Stimulated activated CD4-positive, alpha-beta T cell treated with anti-CD3 and anti-CD28 coated beads, Interleukin-15, amount 100 ng/mL, for 1 hour (primary cell): ENCODE measurements at places on chromosomes 12 and 14.

DNA sequence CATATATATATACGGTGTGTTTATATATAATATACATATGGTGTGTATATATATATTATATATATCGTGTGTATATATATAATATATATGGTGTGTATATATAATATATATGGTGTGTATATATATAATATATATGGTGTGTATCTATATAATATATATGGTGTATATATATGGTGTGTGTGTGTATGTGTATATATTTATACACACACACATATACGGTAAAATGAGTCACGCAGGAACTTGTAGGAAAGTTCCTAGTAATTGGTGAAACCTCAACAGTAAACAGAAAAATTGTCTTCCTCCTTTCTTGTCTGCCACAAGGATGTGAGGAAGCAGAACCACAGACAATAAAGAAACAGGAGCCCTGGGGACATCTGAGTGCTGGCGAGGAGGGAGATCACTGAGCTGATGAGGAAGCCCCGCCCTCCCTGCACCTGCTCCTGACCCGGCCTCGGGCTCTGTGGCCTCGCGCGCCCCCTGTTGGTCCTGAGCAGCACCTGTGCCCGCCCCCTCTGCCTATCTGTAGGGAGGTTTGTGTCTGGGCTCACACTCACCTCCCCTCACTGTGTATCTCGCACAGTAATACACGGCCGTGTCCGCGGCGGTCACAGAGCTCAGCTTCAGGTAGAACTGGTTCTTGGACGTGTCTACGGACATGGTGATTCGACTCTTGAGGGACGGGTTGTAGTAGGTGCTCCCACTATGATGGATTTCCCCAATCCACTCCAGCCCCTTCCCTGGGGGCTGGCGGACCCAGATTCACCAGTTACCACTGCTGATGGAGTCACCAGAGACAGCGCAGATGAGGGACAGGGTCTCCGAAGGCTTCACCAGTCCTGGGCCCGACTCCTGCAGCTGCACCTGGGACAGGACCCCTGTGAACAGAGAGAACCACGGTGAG lies 1079.4 kb downstream of the TMEM121 start:
- peak; percentile 76 for DNase-seq

- no peak for DNase-seq
Observed at GRCh38 chr14:95275494-95275893, 44.2 kb downstream of the CLMN start.

DNA sequence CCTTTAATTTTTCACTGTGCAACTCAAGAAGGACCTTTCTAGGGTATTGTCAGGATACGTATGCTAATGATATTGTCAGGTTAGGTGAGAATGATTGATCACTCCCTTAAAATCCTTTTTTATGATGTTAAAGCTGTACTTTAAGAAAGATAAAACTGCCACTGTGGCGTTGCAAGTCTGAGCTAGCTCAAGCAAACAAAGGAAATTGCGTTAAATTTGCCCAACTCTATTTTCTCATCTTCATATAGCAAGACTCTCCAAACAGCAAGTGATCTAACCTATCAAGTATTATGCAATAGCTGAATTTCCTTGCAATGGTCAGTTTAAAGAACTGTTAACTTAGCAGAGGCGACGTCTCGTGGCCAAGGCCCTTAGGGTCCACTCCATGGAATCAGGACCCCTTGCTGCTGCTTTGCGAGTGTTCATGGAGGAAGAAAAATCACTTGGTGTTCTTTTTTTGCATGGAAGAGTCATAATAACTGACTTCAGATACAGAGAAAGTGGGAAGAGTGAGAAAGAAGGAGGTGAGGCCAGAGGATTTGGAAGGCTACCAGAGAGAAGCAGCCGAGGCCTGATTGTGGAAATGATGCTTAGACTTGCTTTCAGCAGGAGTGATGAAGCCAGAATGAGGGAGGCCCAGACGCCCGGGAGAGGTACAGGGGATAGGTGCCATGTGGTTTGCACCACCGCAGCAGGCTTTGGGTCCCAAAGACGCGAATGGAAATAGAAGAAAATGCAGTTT lies 2.5 kb downstream of the TRAF3 start:
- DNase-seq: no peak

DNA sequence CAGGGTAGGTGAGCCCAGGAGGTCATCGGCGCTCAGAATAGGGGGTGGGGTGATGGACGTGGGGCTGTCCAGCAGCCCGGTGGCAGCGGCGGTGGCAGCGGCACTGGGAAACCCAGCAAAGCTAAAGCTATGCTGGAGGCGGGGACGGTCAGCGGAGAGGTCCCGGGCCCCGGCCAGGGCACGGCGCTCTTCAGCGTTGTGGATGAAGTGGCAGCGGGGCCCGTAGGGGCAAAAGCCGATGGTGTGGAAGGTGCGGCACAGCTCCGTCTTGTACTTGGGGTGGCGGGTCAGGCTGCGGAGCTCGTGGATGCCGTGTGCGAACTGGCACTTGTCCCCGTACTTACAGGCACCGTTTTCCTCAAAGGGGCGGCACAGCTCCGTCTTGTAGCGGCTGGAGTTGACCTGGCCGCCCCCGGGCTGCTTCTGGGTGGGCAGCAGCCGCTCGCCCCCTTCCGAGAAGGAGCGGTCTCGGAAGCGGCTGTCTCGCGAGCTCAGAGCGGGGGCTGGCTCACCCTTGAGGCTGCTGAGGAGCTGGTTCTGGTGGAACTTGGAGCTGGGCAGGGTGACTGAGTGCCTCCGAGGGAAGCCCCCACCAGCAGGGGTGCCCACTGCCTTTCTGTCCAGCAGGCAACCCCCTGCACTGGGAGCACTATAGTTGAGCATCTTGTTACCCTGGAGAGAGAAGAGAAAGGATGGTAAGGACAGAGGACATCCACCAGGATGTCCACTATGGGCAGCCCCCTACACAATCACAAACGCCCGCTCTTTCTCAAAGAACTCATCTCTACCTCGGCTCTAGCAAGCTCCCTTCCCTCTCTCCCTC lies 2.8 kb downstream of the ZFP36L1 start:
- no peak for DNase-seq

- no peak for DNase-seq
Observed at GRCh38 chr12:116361414-116362223, 84.1 kb upstream of the MED13L start.

- no peak for DNase-seq
Observed at GRCh38 chr14:61051051-61051450, 70.0 kb downstream of the SLC38A6 start.

GRCh38 chr14:89344920-89345254 lies 72.1 kb downstream of the FOXN3 start:
- DNase-seq: no peak

DNA sequence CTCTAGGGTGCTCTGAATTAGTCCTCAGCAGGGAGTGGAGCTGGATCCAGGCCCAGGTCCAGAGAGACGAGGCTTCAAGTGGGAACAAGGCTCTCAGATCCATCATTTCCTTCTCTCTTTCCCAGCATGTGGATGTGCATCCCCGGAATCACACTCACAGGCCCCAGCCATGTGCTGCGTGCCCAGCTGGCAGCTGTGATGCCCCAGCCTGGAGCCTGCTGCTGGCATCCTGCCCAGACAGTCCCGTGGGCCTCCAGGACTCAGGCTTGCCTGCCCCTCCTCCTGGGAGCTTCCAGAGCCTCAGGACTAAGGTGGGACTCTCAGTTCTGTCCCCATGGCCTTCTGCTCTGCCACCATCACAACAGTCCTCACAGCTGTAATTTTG lies 6.2 kb upstream of the KRT84 start:
- no peak for DNase-seq

GRCh38 chr12:46794593-46795190 lies 31.1 kb downstream of the SLC38A4 start:
- no peak for DNase-seq

GRCh38 chr14:74427651-74428050 lies 1.6 kb upstream of the SYNDIG1L start:
- no peak for DNase-seq

GRCh38 chr12:86735072-86735471 lies 478.9 kb upstream of the MGAT4C start:
- DNase-seq: no peak

DNA sequence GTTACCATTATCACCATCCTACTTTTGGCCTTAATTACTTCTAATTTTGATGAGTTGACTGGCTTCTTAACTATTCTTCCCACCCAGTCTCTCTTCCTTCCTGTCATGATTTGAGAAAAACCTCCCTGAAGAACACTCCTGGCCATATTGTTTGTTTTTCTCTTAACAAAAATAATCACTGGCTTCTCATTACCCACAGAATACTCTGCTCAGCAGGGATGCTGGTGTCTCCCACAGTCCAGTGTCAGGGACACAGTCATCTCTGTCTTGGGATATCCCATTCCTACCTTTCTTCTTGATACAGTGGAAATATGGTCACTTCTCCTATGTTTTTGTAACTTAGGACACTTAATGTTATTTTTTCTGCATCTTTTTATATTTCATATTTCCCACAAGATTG lies 103.7 kb downstream of the SRGAP1 start:
- no peak for DNase-seq

DNA sequence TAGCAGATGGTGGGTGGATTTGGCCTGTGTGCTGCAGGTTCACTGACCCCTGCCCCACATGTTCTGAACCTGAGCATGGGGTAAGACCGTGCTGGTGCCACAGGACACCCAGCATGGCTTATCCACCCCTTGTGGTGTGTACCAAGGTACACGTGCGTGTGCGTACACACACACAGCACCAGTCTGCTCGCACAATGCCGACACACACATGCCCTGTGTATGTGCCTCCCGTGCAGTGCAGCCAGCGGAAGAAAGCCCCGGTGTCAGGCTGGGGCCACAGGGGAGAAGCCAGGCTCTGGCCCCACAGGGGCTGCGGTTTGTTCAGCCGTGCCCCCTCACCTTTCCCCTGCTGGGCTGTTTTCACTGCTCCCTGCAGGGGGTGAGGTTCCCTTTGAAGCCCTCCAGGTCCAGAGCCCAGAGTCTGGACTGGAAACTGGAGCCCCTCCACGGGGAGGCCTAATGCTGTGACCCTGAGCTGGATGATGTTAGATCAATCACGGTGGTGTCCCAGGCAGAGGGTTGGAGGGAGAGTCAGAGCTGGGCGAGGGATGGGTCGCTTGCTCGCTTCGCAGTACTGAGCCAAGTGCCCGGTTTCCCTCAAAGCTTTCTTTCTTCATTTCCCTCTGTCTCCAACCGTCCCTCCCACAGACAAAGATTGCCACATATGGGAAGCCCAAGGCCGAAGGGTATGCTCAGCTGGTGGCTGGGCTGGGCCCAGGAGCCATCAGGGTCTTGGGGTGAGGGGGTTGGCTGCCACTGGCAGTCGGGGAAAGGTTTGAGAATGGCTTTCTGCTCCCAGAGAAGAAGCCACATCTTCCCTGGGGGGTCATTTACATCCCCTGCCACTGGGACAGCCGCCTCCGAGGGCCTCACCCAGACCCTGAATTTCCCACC lies 6.2 kb downstream of the DTX1 start:
- no peak for DNase-seq

- DNase-seq: no peak
Observed at GRCh38 chr12:66941150-66941549, 262.3 kb upstream of the GRIP1 start.

DNA sequence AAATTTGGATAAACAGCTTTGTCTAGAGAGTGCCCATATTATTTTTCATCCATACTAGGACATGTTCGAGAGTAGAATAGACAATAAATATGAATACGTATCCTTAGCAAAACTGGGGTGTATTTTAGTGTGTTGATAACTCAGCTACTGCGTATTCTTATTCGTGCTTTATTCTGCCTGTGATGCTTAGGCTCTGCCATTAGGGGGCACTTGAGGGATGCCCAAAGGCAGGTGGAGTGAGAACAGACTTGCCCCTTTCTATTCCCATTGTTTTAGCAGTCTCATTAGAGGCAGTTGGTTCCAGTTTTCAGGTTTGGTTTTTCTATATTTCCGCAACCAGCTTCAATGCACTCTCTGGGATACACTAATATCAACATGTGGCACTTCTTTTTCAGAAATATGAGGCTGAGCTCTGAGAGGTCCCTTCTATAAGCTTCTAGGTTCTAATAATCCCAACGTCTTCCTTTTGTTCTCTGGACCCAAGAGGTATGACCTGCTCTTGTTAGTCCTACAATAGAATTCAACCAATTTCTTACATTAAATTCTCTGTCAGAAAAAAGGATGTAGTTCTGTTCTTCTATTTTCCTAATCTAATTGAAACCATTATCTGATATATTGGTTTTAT lies 985.7 kb upstream of the FBXO33 start:
- DNase-seq: no peak

DNA sequence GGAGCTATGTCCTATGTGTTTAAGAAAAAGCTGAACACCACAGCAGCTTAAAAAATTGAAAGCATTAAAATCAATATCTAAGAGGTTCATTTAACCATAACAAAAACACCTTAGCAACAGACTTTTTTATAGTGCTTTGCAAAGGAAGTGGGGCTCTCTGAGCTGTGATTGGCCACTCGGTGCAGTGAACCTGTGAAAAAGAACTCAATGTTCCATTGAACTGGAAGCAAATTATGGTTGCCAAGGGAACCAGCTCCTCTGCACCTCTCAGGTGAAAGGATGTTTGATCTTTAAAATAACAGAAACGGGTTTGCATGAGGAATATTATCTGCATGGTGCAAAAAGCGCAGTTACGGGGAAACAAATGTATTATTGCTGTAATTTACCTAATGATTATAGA lies 149.4 kb downstream of the SNAPC1 start:
- DNase-seq: no peak

- DNase-seq: no peak
Observed at GRCh38 chr14:55867719-55868118, 250.5 kb upstream of the PELI2 start.
